GM12864 (cell line): ENCODE measurements at places on chromosomes 1 and 21.

GRCh38 chr21:41743321-41744027 lies 23.4 kb downstream of the RIPK4 start:
- no peak for DNase-seq

GRCh38 chr1:203453016-203453415 lies 22.6 kb upstream of the PRELP start:
- DNase-seq = no peak

DNA sequence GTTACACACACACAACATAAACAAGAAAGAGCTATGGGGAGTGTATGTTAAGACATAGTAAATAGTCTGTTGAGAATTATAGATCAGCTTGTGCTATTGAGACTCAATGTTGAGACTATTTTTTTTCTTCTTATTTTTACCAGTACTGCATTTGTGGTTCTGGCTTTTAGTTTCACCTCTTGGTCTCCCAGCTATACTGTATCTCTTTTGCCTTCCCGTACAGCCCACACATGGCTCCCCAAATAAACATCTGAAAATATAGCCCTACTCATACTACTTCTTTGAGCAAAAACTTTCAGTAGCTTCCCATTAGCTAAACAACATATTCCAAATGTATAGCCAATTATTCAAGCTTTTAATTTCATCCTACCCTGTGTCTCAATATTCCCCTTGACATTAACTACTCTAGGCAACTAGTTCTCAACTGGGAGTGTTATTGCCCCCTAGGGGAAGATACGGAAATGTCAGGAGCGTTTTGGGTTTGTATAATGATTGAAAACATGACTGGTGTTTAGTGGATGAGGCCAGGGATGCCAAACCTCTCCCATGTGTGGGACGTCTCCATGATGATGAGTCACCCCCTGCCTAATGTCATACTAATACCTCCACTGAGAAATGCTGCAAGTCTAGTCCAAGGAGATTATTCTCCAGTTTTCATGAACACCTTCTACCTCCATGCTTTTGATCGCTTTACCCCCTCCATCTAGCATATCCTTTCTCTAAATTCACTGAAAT lies 6.8 kb downstream of the RPE65 start:
- DNase-seq = peak; percentile 19

- no peak for DNase-seq
Measured at GRCh38 chr1:70071601-70072000, 133.8 kb downstream of the LRRC40 start.

GRCh38 chr1:41240781-41241353 lies 1.2 kb downstream of the SCMH1 start:
- no peak for DNase-seq

GRCh38 chr1:108070662-108071061 lies 105.7 kb upstream of the VAV3 start:
- no peak for DNase-seq

DNA sequence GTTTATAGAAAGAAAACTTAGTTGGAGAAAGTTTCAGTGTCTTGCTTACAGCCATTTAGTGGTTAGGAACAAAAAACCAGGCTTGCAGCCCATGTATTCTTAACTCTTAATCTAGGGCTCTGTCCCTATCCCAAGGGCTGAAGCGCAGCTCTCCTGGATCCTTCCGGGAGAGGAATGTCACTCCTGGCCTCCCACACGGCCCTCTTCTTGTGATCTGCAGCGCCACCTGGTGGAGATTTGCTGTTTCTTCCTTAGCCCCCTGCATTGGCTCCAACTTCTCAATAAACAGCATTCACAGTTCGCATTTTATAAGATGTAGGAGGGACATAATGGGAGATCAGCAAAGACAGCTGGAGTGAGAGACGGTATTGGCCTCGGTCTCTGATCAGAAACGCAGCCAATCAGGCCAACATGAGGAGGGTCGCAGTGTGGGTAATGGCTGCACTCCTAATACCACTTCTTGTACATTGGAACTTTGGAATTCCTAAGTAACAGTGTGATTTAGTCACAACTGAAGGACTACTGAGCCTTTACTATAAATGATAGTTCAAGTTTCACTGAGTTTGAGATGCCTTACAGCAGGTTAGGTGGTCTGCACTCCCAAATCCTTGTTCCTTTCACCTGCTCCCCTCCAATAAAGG lies 283.4 kb downstream of the ASTN1 start:
- peak; percentile 7 for DNase-seq

- DNase-seq = no peak
Measured at GRCh38 chr1:36503159-36503558, 20.4 kb upstream of the CSF3R start.

GRCh38 chr1:226187380-226187779 lies 839 bp upstream of the ACBD3 start:
- DNase-seq = no peak
